ENCODE measurements at places on chromosomes 5 and 9.

GRCh38 chr5:93378073-93378472 is 202.9 kb downstream of the NR2F1-AS1 start:
- DNase-seq: no peak

GRCh38 chr9:80797831-80798688 is 891.3 kb downstream of the TLE1 start:
- peak; percentile 73 for DNase-seq

DNA sequence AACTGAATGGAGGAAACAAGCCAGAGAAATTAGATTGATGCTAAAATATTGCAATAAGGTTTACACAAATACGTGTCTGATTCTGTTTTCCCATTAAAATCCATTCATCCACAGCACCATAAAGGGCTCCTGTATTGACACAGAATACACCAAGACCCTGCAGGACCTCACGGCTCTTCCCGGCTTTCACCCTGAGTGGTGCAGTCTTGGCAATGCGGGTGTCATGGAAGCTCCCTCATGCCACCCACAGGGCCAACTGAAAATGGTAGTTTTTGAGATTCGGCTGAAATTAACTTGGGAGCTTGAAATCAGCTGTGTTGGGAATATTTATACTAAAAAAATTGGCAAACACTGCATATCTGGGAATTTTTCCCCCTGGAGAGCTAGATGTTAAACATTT is 17.3 kb upstream of the EXOC3 start:
- peak; percentile 77 for DNase-seq

GRCh38 chr9:68876681-68877080 is 137.2 kb downstream of the PRKACG start:
- DNase-seq: no peak

GRCh38 chr5:178333821-178334481 is 101.3 kb upstream of the PHYKPL start:
- DNase-seq: no peak

DNA sequence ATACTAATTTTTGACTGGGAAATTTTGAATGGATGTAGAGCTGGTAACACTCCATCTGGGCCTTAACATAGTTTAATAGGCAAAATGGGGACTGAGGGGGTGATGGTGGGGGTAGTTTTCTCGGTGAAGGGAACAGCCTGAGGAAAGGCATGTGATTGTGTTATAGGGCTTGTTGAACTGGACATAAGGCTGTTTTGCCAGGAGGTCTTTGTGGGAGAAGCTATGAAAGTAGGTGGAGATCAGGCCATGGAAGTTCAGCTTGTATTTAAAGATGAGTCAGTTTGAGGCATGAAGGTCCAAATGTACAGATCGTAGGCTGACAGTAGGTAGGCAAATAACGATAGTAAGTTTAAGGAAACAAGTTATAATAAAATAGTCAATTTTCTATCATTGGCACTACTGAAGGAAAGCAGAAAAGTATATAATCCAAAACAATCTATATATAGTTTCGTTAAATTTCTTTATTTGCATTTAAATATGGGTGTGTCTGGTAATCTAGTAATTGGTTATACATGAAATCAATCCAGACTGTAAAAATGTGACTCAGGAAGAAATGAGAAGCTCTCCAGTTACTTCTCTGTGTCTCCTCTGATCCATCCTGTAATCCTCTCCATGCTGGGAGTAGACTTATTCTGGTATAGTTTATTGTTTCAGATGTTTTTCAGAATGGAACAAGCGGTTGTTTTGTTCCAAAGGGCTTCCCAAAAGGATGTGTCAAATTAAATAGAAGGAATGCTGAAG is 2.8 kb downstream of the CSNK1G3 start:
- DNase-seq: no peak

DNA sequence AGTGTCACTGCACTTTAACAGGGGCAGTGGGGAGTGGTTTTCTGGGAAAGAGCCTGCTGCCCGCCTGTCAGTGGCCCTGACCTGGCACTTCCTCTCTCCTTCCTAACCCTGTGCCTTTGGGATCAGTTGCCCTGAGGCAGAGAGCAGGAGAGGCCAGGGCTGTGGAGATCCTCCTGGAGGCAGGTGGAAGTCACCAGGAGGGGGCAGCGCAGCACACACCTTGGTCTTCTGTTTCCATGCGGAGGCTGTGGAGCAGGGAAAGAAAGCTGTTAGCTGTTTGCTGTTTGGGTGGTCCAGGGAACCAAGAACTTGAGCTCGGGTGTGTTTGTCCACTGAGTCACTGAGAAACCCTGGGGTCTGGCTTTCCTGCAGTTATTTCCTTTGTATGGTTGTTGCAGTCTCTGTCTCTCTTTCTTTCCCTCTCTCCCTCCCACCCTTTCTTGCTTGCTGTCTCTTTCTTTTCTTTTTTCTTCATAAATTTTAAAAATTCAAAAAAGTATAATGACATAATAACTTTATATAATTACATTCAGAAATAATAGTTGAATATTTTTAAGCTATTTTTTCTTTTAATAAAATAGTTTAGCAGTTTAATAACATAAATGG is 28.1 kb downstream of the NTRK2 start:
- peak; percentile 54 for DNase-seq

DNA sequence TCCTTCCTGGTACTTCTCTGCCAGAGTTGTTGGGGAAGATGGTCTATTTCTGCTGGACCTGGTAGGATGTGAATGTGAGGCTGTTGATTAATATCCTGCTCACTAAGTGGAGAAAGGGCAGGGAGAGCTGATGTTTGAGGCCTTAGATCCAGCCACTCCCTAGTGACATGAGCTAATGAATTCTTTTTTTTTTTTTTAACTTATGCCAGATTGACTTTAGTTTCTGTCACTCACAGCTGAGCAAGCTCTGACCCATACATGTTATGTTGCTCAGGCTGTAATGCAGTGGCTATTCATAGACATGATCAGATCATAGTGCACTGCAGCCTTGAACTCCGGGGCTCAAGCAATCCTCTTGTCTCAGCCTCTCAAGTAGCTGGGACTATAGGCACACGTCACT is 75.1 kb upstream of the SPRY4 start:
- no peak for DNase-seq

- no peak for DNase-seq
Measured at GRCh38 chr9:122180633-122181032, 20.9 kb downstream of the MORN5 start.

DNA sequence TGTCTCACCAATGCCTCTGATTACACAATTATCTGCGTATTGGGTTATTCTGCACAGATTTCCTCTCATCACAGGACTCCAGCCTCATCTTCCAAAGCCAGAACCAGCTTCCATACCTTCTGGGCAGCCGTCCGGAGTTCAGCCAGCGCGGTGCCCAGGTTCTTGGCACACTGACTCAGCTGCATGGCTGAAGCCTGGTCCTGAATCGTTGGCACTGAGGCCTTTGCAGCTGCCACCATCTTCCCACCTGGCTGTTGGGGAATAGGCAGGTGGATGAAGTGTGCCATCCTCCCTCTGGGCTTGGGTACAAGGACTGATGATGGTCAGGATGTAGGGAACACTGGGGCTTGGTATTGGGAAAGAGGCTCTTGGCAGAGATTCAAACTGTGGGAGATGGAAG is 17.9 kb downstream of the TLN1 start:
- no peak for DNase-seq

DNA sequence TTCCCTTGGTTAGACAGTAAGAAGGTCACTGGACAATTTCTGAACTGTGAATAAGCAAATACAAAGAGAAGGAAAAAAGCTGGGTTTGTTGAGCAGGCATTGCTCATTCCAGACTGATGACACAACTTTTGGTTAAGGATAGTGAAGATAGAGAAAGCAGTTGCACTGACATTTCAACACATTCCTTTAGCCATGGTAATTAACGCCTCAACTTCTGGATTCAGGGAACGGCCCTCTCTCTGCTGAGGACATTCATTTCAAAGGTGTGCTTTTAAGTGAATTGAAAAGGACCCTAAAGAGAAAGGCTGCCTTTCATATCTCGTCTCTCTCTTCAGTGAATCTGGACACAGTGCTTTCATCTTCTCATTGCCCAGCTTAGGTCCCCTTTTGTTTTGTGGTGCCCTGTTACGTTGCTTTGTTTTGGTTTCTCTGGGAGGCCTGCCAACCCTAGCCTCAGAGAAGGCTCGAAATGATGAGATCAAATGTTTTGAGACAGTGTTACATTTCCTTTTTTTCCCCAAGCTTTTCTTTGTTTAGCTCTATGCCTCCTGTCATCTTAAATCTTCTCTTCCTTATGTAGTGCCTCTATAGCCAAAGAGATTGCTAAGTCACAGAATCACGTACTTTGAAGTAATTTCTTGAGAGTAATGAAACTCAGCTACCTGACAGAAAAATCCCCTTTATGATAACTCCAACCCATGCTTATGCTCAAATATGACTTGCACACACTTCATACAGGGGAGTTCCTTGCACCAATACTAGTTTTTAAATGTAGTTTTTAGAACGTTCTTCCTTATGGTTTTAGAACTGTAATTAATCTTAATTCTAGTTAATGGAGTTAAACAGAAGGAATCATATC is 94.4 kb upstream of the IFNE start:
- DNase-seq: no peak

- DNase-seq: no peak
Measured at GRCh38 chr9:33198165-33198564, 31.0 kb upstream of the B4GALT1 start.

DNA sequence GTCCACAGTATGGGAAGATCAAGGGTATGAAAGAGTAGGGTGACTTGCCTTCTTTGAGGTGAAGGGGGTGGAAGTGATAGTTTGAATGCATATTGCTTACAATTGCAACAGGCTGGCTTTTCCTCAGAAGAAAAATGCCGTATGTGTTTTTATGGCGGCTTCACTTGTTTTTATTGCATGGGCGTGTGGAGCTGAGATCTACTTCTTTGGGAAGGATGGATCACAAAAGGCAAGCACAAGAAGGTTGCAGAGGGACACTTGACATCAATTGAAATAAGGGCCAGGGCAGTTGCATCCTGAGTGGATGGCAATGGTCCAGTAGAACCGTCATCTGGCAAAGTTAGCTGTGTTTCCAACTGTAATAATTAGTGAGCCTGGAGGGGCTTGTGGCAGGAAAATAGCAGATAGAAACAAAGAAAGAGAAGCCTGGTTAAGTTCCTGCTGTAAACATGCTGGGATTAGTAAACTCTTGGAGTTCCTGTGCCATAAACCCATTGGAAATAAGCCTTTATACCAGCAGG is 138.4 kb downstream of the NTRK2 start:
- no peak for DNase-seq

- DNase-seq: no peak
Measured at GRCh38 chr5:100584889-100585288, 49.7 kb downstream of the FAM174A start.

DNA sequence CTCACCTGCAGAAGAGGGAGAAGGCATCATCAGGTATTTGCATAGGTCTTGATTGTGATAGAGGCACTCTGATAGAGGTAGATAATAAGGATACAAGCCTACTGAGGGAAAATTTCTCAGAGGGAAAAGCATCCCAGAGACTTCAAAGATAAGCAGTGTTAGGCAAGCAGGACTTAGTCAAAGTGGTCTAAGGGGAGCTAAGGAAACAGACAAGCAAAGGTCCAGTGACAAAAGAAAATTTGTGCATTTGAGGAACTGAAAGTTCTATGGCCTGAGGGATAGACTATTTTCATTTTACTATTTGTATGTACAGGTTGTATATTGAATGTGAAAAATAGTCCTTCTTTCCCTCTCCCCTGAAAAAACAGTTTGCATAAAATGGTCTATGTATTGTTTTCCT is 27.4 kb downstream of the OXCT1 start:
- no peak for DNase-seq

GRCh38 chr5:158382473-158382872 is 523.5 kb upstream of the CLINT1 start:
- DNase-seq: no peak

GRCh38 chr9:18668944-18669343 is 195.0 kb downstream of the ADAMTSL1 start:
- DNase-seq: no peak

GRCh38 chr5:1702318-1702717 is 97.3 kb downstream of the MRPL36 start:
- no peak for DNase-seq

GRCh38 chr5:54302267-54302687 is 8.1 kb downstream of the ARL15 start:
- DNase-seq: no peak

Data from NCI-H1092 treated with DMSO at 0.1 percent for 48 hours (cell line).